Naive thymus-derived CD4-positive, alpha-beta T cell (primary cell): ENCODE measurements at places on chromosomes 6 and 20.

DNA sequence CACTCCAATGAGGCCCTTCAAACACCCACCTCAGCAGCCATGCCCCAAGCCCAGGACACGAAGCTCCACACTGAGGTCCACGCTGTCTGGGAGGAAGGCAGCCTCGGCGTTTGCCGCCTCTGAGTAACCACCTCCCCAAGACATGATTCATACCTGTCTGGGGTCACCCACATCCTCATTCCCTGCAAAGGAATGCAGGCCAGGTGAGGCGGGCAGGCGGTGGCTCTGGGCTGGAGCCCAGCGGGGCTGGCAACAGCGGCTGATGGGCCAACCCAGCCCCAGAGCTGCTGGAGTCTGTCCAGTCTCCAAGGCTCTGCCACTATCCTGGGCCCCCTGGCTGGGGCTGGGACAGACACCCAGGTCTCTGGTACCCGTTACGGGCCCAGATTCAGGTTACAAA, 14.8 kb downstream of the PMEPA1 start:
- no peak for DNase-seq

- DNase-seq: no peak
These were observed at the start of gene TUBB2B for GRCh38 chr6:3227363-3228045. Gene TUBB2B (minus strand): TSS chr6:3227653. CDS start chr6:3227543, 110 bp downstream.

GRCh38 chr6:165616116-165616515, 46.9 kb downstream of the PDE10A start:
- DNase-seq: no peak

DNA sequence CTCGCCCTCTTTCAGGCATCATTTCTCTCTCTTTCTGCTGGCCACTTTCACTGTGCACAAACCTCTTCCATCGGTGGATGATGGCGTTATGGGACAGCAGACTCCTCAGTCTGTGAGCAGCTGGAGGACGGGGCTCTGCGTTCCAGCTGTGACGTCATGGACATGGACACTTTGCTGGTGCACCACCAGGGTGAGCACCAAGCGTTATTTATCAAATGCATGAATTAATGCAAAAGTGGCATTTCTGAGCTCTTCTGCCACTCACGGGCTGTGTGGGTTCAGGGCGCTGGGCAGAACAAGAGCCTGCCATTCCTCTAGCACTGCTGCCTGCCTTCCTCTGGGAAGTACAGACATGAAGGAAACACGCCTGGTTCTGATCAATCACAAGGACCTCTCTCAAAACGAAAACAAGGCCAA, 82.9 kb upstream of the MPC1 start:
- DNase-seq: no peak

GRCh38 chr6:146916435-146917025, 287.7 kb upstream of the STXBP5 start:
- no peak for DNase-seq

- peak; percentile 42 for DNase-seq
These were observed 5.5 kb upstream of the HLA-E start for GRCh38 chr6:30483677-30484279.

- DNase-seq: no peak
These were observed 367.9 kb downstream of the PREX1 start for GRCh38 chr20:48459722-48460395.

GRCh38 chr6:80517525-80517924, 411.1 kb downstream of the BCKDHB start:
- no peak for DNase-seq

GRCh38 chr20:50142812-50143211, 10.7 kb downstream of the PEDS1 start:
- DNase-seq: no peak

DNA sequence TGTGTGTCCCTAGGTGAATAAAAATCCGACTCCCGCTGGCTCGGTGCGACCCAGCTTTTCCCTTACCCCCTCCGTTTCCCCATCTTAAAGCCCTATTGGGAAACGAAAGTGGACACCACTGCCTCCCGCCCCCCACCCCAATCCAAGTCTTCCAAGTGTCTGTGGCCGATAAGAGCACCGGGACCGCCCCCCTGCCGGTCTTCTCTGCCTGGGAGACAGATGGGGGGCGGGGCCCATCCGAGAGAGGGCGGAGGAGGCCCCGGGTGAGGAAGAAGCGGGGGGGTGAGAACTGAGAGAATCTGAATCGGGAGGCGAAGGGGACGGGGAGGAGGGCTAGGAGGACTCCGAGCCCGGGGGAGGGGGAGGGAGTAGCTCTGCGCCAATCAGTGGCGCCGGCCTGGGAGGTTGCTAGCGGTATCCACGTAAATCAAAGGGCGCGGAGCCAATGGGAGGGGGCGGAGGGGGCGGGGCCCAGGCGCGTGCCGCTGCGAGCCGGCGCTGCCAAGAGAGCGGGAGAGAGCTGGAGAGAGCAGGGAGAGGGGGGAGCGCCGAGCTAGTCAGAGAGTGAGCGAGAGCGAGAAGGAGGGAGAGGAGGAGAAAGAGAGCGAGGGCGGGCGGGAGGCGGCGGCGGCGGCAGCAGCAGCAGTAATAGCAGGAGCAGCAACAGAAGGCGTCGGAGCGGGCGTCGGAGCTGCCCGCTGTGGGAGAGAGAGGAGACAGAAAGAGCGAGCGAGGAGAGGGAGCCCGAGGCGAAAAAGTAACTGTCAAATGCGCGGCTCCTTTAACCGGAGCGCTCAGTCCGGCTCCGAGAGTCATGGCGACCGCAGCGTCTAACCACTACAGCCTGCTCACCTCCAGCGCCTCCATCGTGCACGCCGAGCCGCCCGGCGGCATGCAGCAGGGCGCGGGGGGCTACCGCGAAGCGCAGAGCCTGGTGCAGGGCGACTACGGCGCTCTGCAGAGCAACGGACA, at the start of gene POU3F2:
Gene POU3F2, plus strand, starts transcription at position 515 of the 972 bp plus-strand sequence. Its CDS starts 300 bp downstream, at position 815.
- peak; percentile 58 for DNase-seq

DNA sequence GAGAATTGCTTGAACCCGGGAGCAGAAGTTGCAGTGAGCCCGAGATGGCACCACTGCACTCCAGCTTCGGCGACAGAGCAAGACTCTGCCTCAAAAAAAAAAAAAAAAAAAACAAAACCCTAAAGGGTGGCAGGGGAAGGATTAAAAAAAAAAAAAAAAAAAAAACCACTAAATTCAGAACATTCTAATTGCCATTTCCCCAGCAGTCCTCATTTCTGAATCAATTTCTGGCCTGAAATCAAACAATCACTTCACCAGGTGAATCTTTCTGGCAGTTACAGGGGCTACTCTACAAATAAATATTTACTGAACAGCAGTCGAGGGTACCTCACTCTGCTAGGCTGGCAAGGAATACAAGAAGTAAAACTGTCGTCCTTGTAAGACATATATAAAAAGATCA, 1.2 kb downstream of the UQCC1 start:
- no peak for DNase-seq

DNA sequence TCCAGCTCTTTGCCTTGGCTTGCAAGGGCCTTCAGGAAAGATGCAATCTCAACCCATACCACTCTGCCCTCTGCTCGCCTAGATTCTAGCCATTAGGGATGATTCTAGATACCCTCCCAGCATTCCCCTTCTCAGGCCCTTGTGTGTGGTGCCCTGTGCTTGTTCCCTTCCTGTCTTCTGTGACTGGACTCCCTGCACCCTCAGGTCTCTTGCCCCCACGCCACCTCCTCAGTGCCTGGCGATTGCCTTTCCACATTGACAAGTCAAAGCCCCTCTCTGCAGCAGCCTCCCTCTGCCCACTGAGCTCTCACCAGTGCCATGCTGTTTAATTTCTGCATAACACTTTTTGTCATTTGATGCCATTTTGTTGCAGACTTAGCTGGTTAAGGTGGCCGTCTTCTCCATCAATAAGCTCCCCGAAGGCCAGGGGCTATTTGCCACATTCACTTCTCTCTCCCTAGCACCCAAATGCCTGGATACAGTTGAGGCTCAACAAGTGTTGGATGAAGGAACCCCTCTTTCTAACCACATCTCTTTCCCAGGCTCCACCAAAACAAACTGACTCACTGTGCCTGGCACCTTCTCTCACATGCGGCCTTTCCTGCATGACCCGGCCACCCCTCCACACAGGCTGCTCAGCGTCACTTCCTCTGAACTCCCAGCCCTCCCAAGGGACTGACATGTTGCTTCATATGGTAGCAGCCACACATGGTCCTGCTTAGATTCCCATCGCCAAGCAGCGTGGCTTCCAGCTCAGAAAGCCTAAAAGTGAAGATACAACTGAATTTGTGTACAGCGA, 4.6 kb upstream of the TXNDC5 start:
- no peak for DNase-seq

DNA sequence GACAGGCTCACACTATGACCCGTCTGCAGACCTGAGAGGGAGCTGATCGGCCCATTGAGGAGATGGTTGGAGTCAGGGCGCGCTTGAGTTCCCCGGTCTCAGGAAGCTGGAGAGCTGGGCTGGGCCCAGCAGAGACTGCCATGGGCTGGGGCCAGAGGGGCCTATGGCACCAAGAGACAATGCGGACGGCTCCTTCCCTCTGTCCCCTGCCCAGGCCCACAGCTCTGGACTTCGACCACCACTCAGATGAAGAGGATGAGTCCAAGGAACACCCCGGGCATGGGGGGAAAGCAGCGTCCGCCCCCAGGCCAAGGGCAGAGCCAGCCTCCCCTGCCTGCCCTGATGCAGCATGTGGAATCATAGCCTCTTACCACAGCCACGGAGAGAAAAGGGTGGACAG, 40.2 kb upstream of the PHACTR3 start:
- DNase-seq: no peak

DNA sequence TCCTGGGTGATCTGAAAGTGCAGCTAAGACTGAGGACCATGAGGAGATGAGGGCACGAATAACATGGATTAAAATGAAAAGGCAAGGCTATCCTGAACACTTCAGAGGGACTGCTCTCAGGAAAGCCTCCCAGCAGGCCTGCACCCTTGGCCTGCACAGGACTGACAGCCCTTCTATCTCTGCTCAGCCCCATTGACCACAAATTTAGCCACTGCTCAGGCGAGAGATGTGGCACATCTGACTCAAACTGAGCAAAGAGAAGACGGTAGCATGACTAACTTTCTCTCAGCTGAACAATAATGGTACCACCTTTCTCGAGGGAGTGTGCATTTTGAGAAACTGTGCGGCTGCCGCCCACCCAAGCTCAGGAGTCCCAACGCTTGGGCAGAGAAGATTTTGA, 257.5 kb downstream of the ADGB start:
- DNase-seq: no peak
